ENCODE measurements at places on chromosomes 16 and 17.

DNA sequence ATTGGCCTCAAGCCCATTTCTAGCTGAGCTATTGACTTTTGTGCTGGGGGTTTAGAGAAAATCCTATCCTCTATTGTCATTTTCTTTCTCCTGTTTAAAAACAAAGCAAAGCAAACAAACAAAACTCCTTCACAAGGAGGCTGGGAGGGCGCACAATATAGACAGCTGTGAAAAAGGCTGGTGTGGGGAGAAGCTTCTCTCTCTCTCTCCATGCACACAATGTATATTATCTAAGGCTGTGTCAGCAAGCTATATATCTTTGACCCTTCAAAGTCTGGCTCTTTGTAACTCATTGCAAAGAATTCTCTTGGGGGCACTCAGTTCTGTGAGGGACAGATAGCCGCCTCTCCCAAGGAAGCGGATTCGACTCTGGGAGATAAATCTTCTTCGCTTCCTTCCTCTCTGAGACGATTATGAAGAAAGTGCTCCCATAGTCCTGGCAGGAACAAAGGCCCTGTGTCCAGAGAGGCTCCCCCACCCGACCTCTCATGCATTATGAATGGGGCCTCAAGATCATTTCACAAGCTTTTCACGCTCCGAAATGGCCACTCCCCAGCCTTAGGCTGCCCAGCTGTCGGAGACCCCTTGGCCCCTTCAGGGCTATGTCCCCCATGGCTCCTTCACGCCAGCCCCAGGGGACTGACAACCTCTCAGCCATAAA lies 33.2 kb upstream of the MEAK7 start:
- DNase-seq: no peak

DNA sequence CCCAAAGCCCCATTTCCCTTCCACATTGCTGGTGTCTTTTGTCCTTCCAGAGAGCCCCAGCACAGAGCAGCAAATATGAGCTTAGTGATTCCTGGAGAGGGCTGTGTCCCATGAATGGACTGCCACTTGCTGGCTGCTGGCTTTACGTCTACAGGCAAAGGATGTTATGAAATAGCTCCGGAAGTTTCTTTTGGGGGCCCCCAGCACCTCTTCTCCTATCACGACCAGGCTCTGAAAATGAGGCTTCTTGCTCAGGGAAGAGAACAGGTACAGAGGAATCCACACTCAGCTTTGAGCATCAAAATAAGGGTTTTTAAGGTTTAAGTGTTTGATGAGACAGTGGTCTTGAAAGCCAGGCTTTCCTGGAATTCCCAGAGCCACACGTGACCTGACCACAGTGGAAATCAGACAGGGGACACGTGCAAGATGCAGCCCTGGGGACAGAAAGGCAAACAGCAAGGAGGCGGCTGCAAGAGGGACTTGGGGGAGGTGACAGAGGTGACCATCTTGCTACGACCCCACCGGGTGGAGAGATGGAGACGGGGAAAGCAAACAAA lies 58.1 kb downstream of the ZDHHC7 start:
- no peak for DNase-seq

DNA sequence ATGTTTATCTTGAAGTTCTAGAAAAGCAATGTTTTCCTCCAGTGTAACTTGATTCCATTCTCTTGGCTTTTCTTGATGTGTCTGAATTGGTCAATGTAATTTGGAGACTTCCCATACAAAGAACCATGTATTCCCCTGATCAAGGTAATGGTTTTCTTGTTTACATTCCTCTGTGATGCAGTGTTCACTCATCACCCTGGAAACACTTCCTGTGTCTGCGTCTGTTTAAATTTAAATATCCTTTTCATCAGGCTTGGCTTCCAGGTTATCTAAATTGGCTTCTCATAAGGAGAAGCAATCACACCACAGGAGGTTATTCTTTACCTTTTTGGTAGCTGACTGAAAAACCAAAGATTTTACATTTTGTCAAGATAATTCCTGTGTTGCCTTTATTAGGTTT lies 237.3 kb upstream of the WSCD1 start:
- DNase-seq: no peak

- DNase-seq: no peak
Observed at GRCh38 chr17:75317671-75318070, 28.4 kb upstream of the SLC25A19 start.

GRCh38 chr16:29310852-29311314 lies 95.6 kb downstream of the NPIPB11 start:
- no peak for DNase-seq

- DNase-seq: no peak
Observed at GRCh38 chr16:50282010-50282538, 15.7 kb downstream of the ADCY7 start.

- DNase-seq: no peak
Observed at GRCh38 chr17:9192010-9192409, 170.7 kb downstream of the NTN1 start.

DNA sequence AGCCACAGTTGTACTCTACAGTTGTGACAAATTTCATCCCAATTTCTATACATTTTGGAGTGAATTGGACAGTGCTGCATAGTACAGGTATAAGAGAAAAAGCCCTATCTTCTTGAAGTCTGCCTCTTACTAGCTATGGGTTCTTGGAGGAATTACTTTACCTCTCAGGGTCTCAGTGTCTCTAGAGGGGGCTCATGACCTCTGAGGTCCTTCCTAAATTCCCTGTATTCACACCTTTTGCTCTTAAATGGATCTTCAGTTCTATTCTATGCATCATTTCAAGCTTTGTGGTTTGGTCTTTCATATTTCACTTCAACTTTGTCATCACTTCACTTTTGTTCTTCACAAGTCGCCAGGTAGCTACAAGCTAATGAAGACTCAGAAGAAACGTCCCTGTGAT lies 71.2 kb upstream of the ERCC4 start:
- no peak for DNase-seq

DNA sequence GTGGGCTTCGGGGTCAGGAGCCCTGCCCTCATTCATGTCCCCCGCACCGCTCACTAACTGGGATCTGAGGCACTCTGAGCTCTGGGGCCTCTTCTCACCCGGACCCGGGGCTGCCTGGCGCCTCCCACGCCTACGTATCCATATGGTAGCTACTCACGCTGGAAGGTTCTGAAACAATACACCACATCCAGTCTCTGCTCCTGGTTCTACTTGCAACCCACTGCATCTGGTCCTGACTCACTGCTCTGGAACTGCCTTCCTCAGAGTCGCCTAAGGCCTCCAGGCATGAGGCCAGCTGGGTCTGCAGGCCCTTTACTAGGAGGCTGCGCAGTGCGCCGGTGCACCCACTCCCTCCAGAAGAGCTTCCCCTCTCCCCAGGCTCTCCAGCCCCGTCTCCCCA lies 18.1 kb downstream of the USP36 start:
- DNase-seq: no peak

GRCh38 chr17:48002266-48002915 lies 31.5 kb downstream of the CDK5RAP3 start:
- no peak for DNase-seq

GRCh38 chr16:12703935-12704334 lies 99.8 kb downstream of the CPPED1 start:
- DNase-seq: no peak

DNA sequence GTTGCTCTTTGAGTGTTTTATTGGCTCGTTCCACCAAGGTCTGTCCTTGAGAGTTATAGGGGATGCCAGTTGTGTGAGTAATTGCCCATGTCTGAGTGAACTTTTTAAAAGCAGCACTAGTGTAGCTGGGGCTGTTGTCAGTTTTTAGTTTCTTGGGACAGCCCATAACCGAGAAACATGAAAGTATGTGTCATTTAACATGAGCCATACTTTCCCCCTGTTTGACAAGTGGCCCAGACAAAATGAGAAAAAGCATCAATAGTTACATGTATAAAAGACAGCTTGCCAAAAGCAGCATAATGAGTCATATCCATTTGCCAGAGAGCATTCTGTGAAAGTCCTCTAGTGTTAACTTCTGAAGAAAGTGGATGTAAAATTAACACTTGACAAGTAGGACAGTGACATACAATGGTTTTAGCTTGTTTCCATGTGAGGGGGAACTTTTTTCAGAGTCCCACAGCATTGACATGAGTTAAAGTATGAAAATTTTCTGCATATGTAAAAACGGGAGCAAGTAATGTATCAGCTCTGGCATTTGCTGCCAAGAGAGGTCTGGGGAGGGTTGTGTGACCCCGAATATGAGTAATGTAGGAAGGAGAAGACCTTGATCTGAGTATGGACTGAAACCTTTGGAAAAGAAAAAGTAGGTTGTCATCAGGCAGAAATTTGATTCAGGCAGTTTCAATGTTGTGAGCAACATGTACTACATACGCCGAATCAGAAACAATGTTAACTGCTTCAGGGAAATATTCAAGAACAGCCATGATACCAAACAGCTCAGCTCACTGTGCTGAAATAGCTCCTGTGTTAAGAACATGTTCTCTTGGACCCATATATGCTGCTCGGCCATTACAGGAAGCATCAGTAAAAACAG lies 56.8 kb upstream of the ARL4D start:
- DNase-seq: no peak

DNA sequence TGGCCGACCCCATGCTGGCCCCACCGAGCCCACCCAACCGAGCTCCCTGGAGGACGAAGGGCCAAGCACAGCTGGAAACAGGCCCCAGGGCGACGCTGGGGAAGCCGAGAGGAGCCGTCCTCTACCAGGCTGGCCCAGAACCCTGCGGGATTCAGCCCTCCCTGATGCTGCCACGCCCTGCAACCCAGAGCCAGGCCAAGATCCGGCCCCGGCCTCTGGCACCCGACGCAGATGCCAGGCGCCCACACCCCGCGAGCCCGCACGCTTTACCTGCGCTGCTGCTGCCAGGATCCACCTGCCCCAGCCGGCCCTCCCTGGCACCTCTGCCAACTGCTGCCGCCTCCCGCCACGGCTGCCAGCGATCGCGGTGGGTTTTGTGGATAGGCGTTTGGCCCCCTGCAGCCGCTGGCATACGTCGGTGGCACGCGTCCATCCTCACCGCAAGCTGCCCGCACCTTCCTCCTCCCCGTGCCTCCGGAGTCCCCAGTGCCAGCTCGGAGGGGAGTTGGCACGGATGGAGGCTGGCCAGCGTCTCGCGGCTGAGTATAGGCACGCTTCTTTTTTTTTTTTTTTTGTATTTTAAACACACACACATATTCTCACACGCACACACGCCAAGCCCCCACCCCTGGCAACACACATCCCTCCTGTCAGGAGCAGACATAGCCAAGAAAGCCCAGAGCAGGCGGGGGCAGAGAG lies 41.3 kb upstream of the ACSF3 start:
- DNase-seq: no peak

GRCh38 chr16:4602331-4602730 lies 12.4 kb downstream of the UBALD1 start:
- DNase-seq: no peak

- no peak for DNase-seq
Observed at GRCh38 chr16:2154533-2155090, 970 bp upstream of the TRAF7 start.

GRCh38 chr17:72411124-72411563 lies 290.3 kb downstream of the SOX9 start:
- DNase-seq: no peak

GRCh38 chr16:65409510-65409909 lies 287.6 kb upstream of the CDH11 start:
- no peak for DNase-seq

DNA sequence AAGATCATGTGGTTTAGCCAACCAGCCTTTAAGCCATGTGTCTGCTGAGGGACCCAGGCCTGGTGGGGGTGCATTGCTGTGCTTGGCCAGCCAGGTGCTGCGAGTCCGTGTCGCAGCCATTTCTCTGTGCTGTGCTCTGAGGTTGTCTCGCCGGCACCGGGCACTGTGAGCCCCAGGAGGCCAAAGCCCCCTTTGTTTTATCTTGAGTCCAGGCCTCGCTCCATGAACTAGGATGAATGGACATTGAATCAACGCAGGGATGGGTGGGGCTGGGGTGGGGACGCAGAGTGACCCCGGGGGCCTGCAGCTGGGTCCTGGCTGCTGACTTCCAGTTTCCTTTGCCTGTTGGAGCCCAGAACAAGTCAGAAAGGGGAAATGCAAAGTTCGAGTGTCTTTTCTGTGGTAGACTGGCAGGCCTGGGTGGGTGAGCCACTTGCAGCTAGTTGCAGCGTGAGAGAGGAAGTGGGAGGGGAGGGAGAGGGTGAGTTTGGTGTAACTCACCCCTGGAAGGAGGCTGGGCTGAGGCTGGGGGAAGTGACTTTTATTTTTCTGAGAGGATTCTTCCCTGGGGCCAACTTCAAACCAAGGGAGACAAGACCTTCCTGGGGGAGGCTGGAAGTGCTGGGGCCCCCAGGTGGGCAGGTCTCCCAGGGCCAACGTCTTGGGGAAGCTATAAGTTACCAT lies 324.7 kb downstream of the SEC14L1 start:
- DNase-seq: peak; percentile 71

DNA sequence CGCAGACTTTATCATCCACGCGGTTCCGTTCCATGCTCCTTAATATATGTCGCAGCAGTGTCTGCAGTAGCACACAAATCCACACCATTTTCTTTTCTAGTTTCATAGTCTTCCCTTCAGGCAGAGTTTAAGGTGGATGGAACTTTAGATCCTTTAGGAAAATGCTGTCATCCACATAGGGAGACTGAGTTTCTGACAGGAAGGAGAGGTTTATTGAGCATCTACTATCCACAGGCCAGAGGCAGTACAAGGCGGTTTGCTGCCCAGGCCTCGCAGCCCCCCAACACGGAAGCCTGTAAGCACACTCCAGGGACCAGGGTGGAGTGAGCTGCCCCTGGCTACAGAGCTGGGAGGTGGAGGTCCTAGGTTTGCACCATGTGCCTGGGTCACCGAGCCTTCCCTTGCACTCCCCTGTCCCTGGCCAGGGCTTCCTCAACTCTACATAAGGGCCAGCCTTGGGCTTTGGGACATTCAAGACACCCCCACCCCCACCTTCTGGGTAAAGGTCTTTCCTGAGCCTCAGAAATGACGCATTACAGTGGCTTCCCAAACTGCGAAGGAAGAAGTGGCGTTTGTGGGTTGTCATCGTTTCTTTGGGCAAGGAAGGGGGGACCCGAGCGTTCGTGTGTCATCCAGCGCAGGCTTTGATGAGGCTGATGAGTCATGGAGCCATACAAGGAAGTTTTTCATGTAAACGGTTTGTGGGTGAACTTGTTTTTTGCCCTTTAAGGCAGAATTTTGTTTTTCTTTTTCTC lies 146.5 kb upstream of the PLCG2 start:
- DNase-seq: peak; percentile 45
